Fibroblast of skin of left biceps (primary cell): ENCODE measurements at places on chromosomes 4 and X.

GRCh38 chrX:107421337-107421861 is 28.1 kb upstream of the FRMPD3 start:
- DNase-seq = no peak

GRCh38 chr4:29770627-29771026 is 949.5 kb upstream of the PCDH7 start:
- no peak for DNase-seq

DNA sequence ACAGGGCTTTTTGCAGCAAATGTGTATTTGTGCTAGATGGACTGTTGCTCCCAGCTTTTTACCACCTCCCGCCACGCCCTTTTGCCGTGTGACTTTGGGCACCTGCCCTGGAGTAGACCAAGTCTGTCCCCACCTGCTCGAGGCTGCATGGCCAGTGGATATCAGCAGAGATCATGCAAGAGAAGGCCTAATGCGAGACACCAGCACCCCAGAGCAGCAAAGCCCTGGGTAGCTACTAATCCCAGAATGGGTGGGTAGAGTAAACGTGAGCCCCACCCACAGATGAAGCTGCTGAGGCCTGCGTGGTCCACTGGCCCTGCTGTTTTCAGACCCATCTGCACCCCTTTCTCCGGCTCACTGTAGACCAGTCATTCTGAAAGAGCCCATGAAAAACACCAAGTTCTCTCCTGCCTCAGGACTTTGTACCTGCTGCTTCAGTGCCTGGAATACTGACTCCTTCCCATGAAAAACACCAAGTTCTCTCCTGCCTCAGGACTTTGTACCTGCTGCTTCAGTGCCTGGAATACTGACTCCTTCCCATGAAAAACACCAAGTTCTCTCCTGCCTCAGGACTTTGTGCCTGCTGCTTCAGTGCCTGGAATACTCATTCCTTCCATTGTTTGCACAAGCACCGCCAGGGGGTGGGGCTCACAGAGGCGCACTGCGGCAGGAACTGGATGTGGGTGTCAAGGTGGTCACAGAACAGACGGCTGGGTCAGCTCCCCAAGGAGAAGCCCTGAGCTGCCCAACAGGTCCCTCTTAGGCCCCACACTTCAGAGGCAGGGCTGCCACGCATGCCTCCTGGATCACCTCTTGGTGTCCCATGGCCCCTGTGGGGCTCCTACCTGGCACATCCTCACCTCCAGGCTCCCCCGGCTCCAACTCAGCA is 5.1 kb upstream of the TNIP2 start:
- no peak for DNase-seq

- DNase-seq = no peak
Observed at GRCh38 chrX:134573683-134574035, 84.6 kb downstream of the PLAC1 start.

DNA sequence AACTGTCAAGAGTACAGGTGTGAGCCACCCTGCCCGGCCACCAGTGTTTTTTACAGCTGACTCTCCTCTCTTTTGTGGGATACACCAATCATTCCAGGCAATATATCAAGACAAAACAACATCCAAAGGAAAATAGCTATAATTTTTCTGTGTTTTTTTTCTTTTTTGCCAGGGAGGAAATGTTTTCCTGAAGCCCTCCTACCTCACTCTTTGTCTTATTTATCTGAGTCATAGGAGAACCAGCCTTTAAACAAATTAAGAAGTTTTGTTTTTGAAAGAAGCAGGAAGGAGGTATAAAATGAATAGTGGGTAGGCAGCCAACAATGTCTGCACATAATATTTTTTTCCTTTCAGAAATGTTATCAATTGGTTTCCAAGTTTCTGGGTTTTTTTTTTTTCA is 493.9 kb downstream of the CCSER1 start:
- DNase-seq = no peak

DNA sequence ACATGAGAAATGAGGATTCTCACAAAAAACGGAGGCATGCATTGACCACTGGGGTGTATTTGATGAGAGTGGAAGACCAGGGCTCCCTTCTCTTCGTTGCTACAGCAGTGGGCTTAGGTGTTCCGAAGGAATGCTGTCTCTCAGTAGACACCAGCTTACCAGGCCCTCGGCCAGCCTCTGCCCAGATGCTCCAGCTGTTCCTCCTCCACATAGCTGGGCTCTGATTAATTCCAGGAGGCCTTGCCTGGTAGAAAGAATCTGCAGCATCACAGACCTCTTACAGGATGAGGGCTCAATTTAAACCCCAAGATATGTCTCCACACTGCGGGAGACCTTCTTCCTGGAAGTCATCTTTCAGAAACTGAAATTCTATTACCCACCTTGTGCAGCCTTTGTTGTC is 346.6 kb upstream of the TENM3 start:
- DNase-seq = peak; percentile 21

GRCh38 chrX:110251961-110252360 is 65.9 kb downstream of the AMMECR1 start:
- DNase-seq = no peak

- no peak for DNase-seq
Observed at GRCh38 chr4:11898796-11899195, 470.1 kb upstream of the HS3ST1 start.

GRCh38 chrX:142483965-142484364 is 278.9 kb upstream of the MAGEC2 start:
- no peak for DNase-seq

DNA sequence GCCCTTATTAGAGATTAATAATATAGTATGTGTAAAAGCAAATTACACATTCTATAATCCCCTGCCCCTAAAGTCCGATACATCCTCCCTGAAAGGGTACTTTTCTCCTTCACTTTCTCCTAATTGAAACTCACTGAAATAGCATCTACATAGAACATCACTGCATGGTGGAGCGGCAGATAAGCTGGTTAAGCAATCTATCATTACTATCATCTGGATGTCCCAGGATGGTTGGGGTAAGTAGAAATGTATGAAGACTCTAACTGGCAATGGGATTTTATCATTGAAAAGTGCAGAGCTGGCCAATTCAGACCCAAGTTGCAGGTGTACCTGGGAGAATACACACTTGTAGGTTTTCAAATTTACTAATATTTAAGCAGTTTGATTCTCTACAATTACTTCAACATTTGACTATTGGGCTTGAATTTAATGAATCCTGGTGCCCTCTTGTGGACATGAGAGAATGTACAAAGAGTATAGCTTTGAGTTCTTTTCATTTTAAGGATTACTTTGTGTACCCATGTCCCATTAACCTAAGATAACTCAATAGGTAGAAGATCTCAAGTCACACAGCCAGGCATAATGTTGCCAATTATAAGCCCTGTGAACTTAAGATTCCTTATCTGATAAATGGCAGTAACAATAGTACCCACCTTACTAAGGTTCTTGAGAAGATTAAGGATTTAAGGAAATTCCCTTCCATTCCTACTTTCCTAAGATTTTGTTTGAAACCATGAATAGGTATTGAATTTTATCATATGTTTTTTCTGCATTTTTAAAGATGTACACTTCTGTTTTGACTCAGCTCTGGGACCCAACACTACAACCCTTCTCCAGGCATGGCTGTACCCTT is 69.8 kb downstream of the SHROOM3 start:
- DNase-seq = peak; percentile 24
